ENCODE measurements at places on chromosomes 16 and 17.

GRCh38 chr17:34757106-34757505, 177.7 kb downstream of the TMEM132E start:
- DNase-seq = no peak

DNA sequence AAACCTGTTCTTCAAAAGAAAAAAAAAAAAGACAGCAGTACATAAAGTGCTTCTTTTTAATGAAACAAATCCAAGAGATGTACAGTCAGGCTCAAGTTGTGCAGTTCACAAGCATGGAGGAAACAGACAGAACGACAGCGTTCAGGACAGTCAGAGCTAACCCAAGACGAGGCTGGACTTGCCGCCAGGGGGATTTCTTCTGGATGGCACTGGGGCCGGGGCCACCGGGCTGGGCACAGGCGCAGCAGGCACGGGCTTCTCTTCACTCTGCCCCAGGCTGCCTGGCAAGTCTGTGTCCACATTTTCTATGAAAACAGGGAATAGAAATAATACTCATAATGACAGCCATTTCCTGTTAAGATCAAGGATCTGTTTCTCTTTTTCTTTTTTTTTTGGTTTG, 4.4 kb upstream of the NT5C start:
- DNase-seq = no peak

- no peak for DNase-seq
These were observed 1.4 kb downstream of the BBS2 start for GRCh38 chr16:56518425-56518824.

DNA sequence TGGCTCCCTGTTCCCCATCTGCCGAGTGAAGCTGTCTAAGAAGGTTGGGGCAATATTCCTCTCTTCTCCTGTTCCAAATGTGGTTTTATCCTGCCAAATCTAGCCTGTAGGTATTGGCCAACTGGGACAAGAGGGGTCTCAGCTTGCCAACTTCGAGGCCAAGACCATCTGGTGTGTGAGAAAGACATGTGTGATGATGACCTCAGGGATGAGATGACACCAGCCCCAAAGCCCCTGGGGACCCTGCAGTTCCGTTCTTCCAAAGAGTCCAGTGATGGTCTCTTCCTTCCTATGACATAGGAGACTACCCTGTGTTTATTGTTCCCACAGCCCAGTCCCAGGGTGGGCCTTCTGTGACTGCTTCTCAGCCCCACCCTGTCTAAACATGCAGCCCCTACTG, 34.8 kb upstream of the ADAMTS18 start:
- DNase-seq = no peak

DNA sequence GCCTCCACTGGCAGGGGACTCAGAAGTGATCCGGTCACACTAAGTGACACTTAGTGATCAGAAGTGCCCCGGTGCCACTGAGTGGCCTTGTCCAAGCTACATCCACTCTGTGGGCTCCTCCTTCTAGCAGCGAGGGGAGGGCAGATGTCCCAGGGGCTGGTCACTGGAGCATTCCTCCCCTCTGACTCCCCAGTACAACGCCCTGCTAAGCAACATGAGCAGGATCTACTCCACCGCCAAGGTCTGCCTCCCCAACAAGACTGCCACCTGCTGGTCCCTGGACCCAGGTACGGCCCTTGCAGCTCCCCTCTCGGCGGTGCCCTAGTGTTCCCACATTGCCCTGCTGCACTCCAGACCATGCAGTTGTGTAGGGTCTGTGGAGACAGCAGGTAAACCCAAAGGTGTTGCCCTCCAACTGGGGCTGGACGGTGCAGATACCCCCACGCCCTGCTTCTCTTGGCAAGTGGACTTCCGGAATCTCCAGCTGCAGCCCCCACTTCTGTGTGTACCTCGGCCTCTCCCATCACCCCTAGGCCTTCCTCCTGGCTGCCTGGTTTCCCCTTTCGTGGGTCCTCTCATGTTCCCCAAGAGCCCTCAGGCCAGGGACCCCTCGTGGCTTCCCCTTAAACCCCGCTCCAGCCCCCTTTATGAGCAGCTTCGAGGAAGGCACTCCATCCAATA, 2.1 kb downstream of the ACE start:
- DNase-seq = peak; percentile 46

GRCh38 chr16:73543970-73544599, 496.2 kb upstream of the ZFHX3 start:
- DNase-seq = no peak

DNA sequence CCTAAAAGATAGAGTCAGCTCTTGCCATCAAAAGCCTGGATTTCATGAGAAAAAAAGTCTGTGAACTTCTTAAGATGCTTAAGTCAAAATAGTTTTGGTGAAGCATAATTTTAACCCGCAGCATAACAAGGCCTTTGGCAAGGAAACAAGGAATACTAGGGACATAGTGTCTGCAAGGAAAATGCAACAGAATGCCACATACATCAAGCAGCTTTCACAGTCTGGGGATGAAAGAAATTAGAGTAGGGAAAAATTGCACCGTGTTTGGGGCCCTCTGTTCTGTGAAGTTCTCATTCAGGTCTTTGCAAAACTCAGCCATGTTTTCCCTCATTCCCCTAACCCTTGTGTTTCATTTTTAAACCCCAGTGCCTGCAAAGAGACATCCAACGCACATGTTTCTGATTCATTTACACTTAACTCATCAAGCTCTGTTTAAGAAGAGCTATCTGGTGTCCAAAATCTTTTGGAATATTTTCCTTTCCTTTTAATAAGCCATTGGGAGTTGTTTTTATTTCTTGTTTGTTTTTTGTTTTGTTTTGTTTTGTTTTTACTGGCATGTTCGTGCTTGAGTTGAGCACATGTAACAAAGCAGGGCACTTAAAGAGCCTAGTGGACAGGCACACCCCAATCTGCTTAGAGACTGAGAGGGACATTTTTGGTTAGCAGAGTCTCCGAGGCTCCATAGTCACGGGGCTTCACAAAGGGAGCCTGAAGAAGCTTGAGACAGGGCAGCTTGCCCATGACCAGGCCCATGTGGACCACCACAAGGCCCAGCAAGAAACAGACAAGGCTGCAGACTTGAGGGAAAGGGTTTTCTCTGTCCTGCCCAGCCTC, 116.5 kb downstream of the ANKFN1 start:
- no peak for DNase-seq

- DNase-seq = no peak
These were observed 24.0 kb downstream of the CDH5 start for GRCh38 chr16:66390346-66391108.

- DNase-seq = no peak
These were observed 3.7 kb upstream of the RAB40C start for GRCh38 chr16:586047-586644.

- peak; percentile 27 for DNase-seq
These were observed 18.7 kb upstream of the MC1R start for GRCh38 chr16:89899879-89900481.

- DNase-seq = no peak
These were observed 4.1 kb downstream of the MAP2K3 start for GRCh38 chr17:21288571-21289017.

GRCh38 chr17:18323007-18323406, 7.9 kb downstream of the SMCR8 start:
- no peak for DNase-seq

DNA sequence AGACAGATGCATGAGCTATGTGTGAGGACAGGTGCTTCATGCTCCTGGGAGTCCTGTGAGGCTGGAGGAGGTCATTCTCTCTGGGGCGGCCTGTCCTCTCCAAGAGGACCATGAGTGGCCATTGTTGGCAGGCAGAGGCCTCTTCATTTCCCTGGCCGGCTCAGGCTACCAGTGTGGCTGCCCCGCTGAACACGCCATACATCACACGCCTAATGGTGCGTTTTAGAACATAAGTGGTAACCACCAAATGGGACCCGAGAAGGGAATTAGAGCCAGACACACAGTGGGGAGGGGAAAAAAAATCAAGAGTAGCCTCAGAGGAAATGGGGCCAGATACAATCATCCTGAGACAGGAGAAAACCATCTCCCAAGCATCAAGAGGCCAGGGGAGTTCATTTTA, 140.0 kb downstream of the SPACA3 start:
- DNase-seq = no peak

DNA sequence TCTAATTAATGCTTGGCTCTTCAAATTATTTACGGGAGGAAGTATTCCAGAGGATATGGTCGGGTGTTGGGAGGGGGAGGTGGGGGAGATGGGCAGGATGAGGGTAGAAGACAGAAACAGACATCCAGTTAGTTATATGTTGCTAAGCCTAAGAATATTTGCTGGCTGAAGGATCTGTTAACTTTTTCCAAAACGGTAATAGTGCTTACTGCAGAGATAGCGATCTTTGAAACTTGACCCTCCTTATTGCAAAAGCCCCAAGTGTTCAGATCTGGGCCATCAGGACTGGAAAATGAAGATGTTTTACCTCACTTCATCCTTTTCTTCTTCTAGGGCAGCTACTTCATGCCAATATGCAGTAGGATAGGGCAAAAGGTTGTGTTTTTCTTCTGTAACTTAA, 27.0 kb upstream of the MMD start:
- no peak for DNase-seq

DNA sequence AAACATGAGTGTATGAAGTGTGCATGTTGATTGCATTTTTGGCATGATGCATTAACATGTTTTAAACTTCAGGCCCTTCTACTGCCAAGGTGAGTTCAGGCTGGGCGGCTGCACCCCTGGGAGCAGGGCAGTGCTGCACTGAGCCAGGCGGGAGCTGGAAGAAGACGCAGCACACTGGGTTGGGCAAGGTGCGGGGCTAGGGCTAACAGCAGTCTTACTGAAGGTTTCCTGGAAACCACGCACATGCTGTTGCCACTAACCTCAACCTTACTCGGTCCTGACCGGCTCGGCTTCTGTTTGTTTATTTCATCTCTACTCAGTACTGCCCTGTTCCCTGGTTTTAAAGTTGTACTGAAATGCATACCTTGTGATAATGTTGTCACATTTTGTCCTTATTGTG, 61.0 kb downstream of the MAP2K4 start:
- no peak for DNase-seq

DNA sequence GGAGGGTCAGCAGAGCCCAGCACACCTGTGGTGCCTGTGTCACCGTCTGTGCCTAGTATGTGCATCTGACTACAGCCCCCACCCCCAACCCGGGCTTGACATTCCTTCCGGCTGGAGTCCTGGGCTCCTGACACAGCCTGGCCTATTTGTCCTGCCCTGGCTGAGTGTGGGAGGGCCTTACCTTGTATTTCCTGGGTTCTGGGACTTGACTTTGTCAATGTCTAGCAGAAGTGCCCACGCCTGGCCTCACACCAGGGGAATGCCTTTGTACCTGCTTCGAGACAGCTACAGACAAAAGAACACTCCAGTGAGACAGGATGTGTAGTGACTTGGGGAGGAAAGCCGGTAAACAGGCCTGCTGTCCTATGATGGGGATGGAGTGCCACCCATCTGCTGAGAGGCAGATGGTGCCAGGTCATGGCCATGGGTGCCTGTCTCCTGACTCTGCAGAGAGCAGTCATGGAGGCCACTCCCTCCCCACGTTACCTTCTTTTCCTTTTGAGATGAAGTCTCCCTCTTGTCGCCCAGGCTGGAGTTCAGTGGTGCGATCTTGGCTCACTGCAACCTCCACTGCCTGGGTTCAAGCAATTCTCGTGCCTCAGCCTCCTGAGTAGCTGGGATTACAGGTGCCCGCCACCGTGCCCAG, 42.8 kb downstream of the TNFRSF13B start:
- DNase-seq = no peak

DNA sequence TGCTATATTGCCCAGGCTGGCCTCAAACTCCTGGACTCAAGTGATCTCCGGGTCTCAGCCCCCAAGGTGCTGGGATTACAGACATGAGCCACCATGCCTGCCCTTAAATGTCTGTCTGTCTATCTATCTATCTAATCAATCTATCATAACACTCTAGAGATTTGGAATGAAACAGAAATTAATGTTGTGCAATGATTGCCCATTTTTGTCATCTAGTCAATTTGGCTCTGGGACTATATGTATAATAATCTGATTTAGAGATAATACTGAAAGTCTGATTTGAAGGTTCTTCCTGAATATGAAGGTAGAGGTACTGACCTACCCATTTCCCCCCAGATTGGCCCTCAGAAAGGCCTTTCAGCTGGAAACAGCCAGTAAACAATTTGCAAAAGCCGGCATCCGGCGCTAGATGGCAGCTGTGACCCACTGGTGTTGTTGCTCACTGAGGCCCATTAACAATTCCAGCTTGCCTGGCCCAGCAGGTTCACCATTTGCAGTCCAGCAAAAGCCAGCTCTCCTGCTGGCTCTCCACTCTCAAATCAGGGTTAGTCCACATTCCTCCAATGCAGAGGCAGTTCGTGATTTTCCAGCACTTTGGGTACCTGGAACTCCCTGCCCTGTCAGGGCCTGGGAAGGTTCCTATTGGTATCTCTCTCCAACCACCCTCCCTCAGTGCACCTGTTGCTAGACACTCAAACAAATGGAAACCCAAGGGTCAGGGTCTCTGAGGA, 22.9 kb upstream of the C16orf87 start:
- peak; percentile 85 for DNase-seq

GRCh38 chr17:396788-397187, 44.2 kb upstream of the RPH3AL start:
- no peak for DNase-seq
